GM03348 (cell line): ENCODE measurements at places on chromosomes 7 and 10.
A peak's percentile ranks its signal among the peaks of the same experiment; 100 is the strongest.

DNA sequence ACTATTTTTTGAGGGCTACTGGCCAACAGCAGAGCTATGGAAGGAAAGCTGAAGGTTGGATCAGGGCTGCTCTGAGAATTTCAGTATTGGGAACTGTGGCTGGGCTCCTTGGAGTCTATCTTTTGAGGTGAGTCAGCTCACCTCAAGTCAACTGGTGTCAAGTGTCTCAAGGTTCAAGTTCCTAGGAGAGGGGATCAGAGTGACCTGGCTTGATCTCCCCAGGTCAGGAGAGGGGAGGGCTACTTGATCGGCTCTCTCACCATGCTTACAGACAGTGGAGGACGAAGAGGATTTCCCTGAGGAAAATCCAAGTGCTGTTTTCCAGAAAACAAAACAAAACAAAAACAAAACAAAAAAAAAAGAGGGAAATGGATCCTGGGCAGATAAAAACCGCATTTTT, 132.8 kb downstream of the CACNB2 start:
- no peak for DNase-seq

- DNase-seq = no peak
These were observed 95.4 kb upstream of the SHH start for GRCh38 chr7:155907450-155908200.

- no peak for DNase-seq
These were observed 255.3 kb downstream of the FZD1 start for GRCh38 chr7:91519241-91520158.

- peak; percentile 25 for DNase-seq
These were observed 520 bp downstream of the MOSPD3 start for GRCh38 chr7:100612730-100613390.

- DNase-seq = peak; percentile 89
These were observed 7.6 kb upstream of the ADAMTS14 start for GRCh38 chr10:70664702-70665195.

GRCh38 chr7:140485500-140486265, 6.4 kb upstream of the MKRN1 start:
- DNase-seq = no peak

DNA sequence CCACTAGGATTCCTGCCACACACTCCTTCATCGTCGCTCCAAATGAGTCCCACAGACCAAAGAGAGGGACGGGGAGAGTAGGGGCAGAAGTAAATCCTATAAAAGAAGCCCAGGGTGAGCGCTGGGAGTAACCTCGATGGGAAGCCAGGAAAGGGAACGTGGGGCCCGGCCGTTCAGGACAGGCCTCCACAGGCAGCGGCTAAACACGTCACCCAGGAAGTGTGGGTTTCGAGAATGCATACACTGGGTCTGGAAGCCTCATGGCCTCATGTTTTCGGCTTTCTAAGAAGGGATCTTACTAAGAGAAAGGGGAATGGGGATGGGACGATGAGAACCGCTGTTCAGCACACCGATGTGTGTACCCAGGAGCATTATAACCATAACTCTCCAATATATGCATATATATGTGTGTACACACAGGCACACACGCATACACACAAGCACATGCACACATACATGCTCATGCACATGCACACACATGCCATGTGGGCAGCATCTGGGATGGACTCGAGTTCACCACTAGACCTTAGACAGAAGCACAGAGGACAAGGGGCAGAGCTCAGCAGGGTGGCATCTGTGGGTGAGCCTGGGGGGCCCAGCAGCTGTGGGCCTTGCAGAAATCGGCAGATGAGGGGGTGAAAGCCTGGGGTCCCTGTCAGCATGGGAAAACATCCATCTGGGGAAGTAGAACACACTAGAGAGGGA, 14.8 kb upstream of the CNPY1 start:
- no peak for DNase-seq

DNA sequence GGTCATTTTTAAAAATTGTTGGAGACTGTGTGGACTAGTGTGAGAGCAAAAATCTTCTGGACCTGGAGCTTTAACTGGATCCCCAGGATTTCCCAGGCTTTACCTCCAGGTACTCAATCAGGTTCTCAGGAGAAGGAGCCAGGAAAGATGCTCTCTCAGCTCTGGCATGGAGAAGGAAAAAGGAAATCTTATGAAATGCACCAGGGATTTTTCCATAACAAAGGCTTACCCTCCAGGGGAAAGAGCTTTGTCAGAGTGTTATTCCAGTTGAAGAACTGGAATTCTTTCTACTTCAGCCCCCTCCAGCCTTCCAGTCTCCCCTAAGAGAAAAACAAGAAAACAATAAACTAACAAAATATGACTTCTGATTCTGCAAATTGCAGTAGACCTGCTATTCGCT, 436.7 kb upstream of the ANKRD30A start:
- no peak for DNase-seq

DNA sequence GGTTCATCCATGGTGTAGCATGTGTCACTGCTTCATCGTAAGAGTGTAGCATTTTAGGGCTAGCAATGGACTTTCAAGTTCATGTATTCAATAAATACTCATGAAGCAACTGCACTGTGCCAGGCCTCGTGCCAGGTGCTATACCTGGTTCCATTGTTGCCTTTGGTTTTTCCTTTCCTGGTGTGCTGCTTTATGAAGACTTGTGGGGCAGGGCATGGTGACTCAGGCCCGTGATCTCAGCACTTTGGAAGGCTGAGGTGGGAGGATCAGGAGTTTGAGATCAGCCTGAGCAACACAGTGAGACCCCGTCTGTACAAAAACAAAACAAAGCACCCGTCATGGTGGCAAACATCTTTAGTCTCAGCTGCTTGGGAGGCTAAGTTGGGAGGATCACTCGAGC, 2.2 kb upstream of the CPA4 start:
- DNase-seq = no peak

DNA sequence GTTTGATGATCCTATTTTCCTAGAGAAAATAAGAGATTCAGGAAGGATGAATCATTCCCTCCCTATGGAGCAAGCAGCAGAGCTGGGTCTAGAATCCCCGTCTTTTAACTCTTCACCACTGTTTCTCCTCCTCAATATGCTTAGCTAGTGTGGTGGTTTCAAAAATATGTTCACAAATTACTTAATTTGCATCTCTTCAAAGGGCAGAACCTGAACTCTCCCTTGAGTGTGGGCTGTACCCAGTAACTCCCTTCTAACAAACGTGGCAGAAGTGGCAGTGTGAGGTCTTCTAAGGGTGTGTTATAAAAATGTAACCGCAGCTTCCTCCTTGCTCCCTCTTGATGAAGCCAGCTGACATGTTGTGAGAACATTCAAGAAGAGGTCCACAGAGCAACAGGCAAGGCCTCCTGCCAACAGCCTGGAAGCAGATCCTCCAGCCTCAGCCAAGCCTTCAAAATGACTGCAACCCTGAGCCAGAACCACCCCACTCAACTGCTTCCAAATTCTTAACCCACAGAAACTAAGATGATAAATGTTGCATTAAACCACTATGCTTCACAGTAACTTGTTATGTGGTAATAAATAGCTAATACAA, 36.6 kb downstream of the SRPK2 start:
- DNase-seq = peak; percentile 79

DNA sequence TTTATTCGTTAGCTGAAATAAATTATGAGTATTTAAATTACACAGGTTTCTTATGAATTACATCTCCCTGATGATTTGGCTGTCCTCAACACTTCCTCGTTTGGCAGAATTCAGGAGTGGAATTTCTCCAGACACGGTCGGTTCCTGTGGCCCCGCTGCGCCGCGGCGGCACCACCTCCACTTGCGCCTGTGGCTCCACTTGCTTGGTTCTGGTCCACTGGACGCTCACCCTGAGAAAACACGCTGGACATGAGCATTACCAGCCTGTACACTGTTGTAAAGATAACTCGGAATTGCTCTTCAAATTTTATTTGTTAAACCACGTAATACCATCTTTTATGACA, 85.3 kb downstream of the ZNF33B start:
- no peak for DNase-seq

DNA sequence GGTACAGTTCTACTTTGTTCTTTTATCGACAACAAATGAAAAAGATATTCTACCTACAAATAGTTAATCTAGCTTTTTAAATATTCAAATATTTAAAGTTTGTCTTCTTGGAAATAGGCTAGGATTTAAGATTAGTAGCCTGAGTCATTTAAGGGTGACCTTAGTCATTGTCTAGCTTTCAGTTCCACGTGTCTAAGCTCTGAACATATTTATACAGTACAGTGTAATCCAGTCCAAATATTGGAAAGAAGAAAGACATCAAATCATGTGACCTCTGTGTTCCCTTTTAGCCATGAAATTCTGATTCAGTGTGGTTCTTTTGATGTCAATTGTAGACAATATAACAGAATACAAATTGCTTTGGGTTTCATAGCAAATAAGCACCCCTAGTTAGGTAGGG, 121.1 kb downstream of the MALRD1 start:
- no peak for DNase-seq

DNA sequence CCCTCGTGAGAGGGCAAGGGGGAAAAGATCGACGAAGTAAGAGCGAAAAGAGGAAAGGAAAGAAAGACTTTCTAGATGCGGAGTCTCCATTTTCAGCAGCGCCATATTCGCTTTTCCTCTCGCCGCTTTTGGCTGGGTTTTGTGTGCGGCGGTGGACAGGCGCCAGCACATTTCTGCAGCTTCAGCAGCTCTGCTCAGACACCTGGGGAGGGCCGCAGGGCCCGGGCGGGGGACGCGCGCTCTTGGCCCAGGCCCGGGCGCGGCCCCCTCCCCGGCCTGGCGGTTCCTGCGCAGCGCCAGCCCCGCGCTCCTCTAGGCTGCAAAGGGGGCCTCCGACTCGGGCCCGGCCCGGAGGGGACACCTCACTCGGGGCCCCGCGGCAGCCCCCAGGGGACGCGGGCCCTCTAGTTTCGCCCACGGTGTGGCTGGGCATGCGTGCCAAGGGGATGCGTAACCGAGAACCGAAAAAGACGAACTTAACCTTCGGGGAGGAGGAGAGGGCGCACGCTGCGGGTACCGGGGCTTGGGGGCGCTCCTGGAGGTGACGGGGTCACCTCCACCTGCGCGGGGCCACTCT, 34.5 kb upstream of the EBLN1 start:
- DNase-seq = peak; percentile 61

DNA sequence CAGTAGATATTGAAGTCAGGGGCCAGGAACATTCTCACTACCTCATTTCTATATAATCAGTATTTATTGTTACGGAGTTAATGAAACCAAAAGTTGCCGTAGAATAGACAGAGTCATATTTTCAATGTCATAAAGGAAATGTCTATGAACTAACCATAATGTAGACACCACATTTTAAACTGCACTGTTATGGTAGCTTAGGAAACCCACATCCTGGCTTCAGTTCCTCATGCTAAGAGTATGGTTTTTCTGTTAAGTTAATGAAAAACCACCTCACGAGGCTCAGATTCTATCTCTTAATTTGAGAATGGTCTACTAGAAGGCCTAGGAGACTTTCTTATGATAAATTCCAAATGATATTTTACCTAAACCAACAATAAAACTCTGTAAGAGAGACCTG, 166.5 kb downstream of the TMEM26 start:
- DNase-seq = no peak

DNA sequence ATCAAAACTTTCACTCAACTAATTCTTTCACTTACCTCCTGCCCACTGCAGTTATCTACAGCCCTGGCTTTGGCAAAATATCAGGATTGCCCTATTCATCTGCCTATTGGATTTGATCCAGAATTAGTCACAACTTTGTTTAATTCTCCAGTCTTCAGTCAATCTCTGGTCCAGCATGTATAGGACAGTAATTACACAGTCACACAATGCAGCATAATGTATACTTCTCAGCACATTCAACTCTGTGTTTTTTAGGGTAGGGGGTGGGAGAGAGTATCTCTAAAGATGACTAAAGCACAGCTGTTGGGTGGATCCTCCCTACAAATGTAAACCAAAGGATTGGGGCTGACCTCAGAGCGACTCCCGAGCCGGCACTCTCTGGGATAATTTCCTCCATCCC, 17.7 kb upstream of the NRP1 start:
- DNase-seq = no peak

DNA sequence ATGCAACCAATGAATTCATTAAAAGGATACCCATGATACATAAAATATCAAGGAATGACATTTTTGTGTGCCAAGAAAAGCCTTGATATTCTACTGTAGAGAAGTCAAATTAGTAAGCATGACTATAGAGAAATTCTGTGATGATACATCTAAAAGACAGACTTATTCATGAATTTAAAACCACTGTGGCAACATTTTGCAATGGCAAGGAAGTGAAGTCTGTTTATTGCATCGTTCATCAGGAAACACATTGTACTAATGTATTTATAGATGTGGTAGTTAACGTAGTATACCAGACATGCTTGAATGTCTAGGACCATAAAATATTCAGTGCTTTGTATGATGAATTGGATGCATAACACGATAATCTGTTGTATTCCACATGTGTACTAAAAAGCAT, 9.3 kb upstream of the CLEC5A start:
- DNase-seq = no peak

DNA sequence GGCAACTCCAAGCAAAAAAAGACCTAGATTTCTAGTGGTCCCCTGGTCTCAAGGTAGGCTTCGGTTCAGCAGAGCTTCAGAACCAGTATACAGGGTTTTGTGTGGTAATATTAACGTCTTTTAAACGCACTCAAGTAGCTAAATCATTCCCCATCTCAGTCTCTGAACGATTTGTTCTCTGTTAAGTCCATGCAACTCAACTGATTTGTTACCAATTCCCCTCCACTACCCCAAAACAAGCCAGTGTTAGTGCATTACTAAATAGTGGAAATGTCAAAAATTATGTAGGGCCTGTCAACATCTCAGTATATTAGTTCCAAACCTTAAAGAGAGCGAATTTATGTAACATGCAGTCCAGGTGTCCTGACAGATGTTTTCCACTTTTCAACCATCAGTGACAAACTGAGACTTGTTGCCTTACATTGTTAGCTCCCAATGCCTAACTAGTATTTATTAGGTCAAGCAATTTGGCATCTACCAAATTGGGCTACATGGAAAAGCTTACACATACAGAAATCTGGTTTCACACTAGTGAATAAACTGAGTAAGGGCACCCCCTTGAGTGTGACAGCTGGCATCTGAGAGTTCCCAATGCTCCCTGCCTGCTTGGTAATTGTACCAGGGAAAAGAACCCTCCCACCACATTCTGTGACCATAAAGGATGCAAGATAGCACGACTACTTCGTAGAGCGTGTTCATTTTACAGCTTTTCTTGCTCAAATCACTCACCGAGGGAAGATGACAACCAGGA, 12.2 kb downstream of the HNRNPA2B1 start:
- DNase-seq = no peak

GRCh38 chr10:122098924-122099323, 110.0 kb downstream of the TACC2 start:
- DNase-seq = no peak

GRCh38 chr10:51567271-51567670, 132.1 kb downstream of the CSTF2T start:
- no peak for DNase-seq

- DNase-seq = no peak
These were observed 1.7 kb upstream of the HMX2 start for GRCh38 chr10:123146013-123146893.

- peak; percentile 14 for DNase-seq
These were observed 673.4 kb downstream of the AUTS2 start for GRCh38 chr7:70271617-70272081.
